ENCODE measurements at places on chromosomes 2 and 18.

- DNase-seq: no peak
These were observed 18.6 kb downstream of the THAP4 start for GRCh38 chr2:241618296-241618805.

- no peak for DNase-seq
These were observed 68.6 kb downstream of the PLEKHM3 start for GRCh38 chr2:207956771-207957170.

DNA sequence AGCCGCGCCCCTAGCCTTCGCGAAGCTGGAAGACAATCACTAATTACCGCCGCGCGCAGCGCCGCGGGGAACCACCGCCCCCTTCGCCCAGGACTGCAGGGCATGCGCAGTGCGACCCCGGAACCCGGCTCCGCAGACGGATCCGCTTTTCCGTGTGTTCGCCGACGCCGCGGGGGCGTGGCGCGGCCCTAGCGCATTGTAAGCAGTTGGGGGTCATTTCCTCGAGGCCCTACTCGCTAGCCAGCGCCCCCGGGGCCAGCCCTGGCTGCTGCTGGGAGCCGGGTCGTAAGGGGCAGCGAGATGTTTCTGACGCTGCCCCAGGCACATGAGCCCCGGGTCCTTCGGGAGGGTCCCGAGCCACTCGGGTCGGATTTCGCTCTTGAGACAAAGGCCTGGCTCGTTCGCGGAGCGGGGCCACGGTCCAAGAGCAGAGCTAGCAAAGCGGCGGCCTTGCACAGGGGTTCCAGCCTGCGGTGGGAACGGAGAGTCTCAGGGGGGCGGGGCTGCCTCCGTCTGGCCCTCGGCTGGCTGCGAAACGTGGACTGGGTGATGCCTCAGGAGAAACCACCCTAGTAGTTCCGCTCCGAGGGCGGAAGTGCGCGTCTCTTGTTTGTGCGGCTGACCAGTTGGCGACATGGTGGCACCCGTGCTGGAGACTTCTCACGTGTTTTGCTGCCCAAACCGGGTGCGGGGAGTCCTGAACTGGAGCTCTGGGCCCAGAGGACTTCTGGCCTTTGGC, at the start of the genes ELP2 and SLC39A6:
Gene ELP2, plus strand, starts transcription at position 600 of the 739 bp plus-strand sequence. Its CDS starts 35 bp downstream, at position 635.
Gene SLC39A6, minus strand, starts transcription at position 41 of the 739 bp plus-strand sequence. CDS start 2,333 bp downstream, outside the sequence.
- peak; percentile 91 for DNase-seq

DNA sequence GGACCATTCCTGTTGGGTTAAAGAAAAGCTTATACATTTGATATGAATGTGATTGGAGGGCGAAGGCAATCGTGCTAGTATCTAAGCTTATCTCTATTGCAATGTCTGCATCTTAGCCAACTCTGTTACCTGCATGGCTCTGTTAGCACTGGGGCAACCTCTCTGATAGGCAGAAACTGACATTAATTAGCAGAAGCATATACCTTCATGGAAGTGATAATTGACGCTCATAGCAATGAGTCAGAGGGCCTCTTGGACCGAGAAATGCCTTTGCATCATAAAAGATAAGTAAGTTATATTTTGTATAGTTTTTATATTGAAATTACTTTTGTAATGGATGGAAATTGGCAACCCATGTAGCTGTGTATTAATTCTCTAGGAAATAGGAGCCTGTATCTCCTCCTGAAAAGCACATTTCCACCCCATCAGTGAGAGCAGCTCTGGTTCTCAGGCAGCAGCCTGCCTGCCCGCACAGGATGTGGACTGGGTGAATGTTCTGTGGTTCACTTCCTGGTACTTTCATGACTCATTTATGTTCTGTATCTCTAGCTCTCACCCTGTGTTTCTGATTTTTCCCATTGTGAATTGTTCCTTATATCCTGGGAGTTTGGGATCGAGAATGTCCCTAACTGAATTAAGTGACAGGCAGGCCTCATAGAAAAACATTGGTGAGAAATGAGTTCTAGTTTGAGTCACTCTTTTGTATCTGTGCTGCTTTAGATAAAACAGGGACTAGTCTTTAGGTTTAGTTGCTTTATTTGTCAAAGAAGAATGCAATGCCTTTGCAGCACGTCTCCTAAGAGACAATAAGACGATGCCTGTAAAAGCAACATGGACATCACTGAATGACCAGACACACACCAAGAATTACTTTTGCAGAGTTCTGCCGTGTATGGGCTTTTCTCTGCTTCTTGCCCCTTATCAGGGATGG, 344.9 kb downstream of the DCDC2C start:
- DNase-seq: no peak

DNA sequence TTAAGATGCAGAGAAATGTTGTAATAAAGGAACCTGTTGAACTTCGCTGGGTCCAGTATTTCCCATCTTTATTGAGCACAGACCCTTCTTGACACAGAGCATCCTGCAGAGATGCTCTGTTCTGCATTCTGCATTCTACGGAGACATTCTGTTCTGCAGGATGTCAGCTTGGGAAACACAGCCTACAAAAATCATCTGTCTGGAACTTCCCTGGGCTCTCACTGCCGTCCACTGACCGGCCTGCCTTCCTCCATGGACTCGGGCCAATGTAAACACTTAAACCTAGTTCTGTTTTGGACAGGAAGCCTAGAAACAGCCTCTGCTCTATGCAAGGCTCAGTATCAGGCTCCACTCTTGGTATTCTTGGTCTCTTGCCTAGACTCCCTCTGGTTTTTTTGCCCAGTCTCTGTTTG, 90.0 kb upstream of the PPP1CB start:
- DNase-seq: no peak

DNA sequence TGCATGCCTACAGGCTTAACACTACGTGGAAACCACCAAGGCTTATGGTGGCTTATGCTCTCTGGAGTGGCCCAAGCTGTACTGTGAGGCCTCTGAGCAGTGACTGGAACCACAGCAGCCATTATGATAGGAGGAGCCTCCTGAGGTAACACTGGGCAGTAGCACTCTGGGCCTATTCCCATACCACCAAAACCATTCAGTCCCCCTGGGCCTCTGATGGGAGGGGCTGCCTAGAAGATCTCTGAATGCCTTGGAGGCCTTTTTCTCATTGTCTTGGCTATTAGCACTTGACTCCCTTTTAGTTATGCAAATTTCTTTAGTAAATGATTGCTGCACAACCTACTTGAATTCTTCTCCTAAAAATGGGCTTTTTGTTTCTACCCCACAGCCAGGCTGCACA, 985.0 kb downstream of the DPP10 start:
- DNase-seq: no peak

DNA sequence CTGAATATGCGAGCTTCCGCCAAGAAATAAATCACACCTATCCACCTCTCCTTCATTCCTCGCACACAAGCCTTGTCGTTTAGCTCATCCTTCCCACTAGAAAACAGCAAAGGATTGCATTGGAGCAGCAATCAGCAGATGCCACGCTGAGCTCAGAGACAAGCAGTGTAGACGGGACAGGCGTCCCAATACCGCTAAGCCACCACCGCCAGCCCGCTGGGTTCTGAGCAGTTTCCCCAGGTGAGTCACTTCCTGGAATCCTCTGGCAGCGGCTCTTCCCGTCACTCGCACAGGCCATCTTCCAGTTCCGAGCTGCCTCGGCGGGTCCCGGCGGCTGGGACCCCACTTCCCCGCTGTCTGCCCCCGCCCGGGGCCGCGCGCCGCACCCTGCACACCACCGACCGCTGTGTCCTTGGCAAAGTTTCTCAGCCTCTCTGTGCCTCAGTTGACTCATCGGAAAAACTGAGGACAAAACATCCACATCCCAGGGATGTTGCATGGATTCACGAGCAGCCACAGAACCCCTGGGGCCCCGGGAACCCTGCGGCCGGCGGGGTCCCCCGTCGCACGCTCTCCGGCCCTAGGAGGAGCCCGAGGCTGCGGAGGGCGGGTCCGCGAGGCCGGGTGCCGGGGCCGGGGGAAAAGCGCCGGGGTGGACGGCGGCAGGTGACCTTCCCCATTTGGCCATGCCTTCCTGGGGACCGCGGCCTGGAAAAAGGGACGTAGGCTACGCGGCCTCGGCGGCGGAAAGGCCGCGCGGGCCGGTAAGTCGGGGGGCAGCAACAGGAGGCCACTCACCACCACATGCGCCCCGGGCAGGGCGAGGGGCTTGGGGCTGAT, 573 bp downstream of the KDSR start:
- DNase-seq: peak; percentile 63

- DNase-seq: no peak
These were observed 189.4 kb downstream of the MSH2 start for GRCh38 chr2:47592381-47592780.

GRCh38 chr2:67290451-67291290, 106.5 kb upstream of the ETAA1 start:
- DNase-seq: no peak

DNA sequence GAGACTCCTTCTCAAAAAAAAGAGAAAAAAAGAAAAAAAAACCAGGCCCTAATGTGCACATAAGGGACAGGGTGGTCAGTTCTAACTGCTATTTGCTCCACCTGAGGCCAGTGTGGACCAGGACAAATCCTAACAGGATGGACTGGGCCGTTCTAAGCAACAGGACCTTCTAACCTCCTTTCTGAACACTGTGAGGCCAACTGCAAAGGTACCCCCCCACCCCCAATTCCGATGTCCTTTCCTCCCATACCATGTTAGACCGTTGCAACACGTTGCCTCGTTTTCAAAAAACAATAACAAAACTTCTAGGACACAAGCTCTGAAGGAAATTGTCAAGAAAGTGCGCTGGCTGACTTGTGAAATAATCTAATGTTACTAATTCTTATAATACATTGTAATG, 1.2 kb downstream of the THAP4 start:
- DNase-seq: no peak

Measured in effector memory CD4-positive, alpha-beta T cell (primary cell).